Smooth muscle cell of the pulmonary artery (primary cell): ENCODE measurements at places on chromosomes 2 and 18. TPM values are rescaled to one million over a fixed set of nuclear protein-coding genes. Genes with fewer than 3 reads are reported as not detected.

Gene CTLA4
- not detected in 2 replicates for total RNA-seq

Gene C1GALT1C1L
- total RNA-seq: 0.20 and 1.2 TPM in 2 replicates

Gene SEC11C
- 11.4 and 11.6 TPM in 2 replicates for total RNA-seq

Gene OSBPL1A
- 29.3 and 38.6 TPM in 2 replicates for total RNA-seq

Gene RAMP1
- total RNA-seq: 2.3 and 3.7 TPM in 2 replicates

Gene RAB6D
- not detected in 2 replicates for total RNA-seq

Gene MYO7B
- 0.10 and 0.13 TPM in 2 replicates for total RNA-seq

Gene SKA1
- total RNA-seq: 1.7 and 3.0 TPM in 2 replicates

Gene PLB1
- 0.46 and 1.3 TPM in 2 replicates for total RNA-seq

Gene VSNL1
- total RNA-seq: 0.66 and 0.72 TPM in 2 replicates

Gene CROCC2
- 0.13 TPM in 1 of 2 replicates, not detected in the other for total RNA-seq

Gene EPB41L3
- total RNA-seq: 0.69 and 3.6 TPM in 2 replicates

Gene SLC16A14
- total RNA-seq: 1.1 and 1.8 TPM in 2 replicates
